Activated B cell treated with CpG ODN at 0.5 μM for 24 hours (primary cell): ENCODE measurements at places on chromosomes 4 and X. TPM values are rescaled to one million over a fixed set of nuclear protein-coding genes. Genes with fewer than 3 reads are reported as not detected.
A peak's percentile ranks its signal among the peaks of the same experiment; 100 is the strongest.

C4orf36 gene
- not detected in 2 replicates for total RNA-seq

MAML3 gene
- 1.9 and 2.6 TPM in 2 replicates for total RNA-seq

DNA sequence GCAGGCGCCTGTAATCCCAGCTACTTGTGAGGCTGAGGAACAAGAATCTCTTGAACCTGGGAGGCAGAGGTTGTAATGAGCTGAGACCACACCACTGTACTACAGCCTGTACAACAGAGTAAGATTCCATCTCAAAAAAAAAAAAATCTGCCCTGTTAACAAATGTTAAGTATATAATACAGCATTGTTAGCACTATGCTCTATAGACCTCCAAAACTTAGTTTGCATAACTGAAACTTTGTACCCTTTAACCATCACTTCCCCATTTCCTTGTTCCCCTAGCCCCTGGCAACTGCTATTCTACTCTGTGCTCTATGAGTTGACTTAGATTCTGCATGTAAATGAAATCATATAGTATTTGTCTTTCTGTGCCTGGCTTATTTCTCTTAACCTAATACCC lies 76.7 kb downstream of the TAB3 start:
- no peaks in the 10 kb centered on the region for H3K27me3 ChIP-seq
- peak overlapping the region; percentile 51 for H3K27ac ChIP-seq
- H3K4me1 ChIP-seq, result peaks cover 33% of the 10 kb centered on the region
- H3K36me3 ChIP-seq, result no peaks in the 10 kb centered on the region
- no peak for DNase-seq

- H3K36me3 ChIP-seq, result no peaks in the 10 kb centered on the region
- no peak overlapping the region for H3K27ac ChIP-seq
- H3K27me3 ChIP-seq, result no peaks in the 10 kb centered on the region
Measured at GRCh38 chr4:104589264-104589868, 94.7 kb upstream of the CXXC4 start.
